Activated CD4-positive, alpha-beta T cell treated with anti-CD3 and anti-CD28 coated beads, Interleukin-2, amount 50 U/mL, for 16 hours (primary cell): ENCODE measurements at places on chromosomes 13 and 19.

DNA sequence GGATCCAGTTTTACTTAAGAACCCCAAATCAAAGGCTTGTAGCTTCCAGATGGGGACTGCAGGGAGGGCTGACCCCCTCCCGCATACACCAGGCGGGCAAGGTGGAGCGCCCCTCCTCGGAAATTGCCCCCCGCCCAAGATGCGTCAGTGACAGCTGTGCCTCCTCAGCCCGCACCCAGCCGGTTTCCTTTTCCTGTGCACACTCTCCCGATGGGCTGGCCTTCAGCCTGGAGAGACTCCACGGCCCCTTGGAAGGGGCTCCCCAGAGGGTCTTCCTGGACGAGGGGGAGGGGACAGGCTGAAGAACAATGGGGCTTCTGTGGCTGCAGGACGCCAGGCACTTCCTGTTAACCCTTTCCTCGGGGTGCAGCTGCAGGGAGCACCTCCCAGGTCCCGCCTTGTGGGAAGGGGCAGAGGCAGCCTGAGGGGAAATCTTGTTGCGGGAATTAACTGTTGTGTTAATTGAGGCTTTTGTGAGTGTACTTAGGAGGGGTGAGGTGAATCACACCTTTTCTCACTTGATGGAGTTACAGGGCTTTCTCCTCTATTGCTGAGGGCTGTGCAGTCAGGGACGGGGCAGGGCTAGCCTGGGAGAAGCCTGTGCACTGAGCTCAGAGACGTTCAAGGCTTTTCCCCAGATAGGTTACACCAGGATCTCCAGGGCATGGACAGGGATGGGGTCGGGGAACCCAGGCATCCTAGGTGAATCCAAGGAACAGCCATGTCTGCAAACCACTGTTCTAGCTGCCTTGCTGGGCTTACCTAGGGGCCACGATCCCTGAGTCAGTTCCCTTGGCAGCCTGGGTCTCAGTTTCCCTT lies 14.3 kb downstream of the IER2 start:
- peak; percentile 50 for DNase-seq

- no peak for DNase-seq
These were observed 4.7 kb downstream of the GPATCH1 start for GRCh38 chr19:33085570-33086128.

- DNase-seq, result no peak
These were observed 2.0 kb downstream of the PALM start for GRCh38 chr19:710767-711166.

DNA sequence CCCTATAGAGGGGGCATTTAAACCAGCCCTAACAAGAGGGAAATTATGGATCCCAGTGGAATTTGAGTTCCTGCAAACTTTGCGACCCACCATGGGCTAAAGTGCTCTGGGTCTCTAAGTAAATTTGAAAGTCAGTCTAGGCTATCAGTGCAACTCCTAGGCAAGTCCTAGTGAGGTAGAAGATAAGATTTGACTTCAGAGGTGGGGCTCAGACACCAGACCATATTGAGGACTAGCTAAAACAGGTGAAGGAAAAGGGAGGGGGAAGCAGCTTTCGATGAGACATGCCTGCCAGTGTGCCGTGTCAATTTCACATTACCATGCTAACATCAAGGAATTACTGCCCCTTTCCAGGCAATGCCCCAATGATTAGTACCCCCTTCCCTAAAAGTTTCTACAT lies 38.4 kb downstream of the CD320 start:
- no peak for DNase-seq

DNA sequence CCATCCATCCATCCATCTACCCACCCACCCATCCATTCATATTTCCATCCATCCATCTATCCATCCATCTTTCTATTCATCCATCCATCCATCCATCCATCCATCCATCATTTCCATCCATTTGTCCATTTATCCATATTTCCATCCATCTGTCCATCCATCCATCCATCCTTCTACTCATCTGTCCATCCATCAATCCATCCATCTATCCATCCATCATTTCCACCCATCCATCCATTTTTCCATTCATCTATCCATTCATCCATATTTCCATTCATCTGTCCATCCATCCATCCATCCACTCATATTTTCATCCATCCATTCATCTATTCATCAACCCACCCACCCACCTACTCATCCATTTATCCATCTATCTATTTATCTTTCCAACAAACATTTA lies 229.6 kb downstream of the TEX29 start:
- DNase-seq, result no peak

DNA sequence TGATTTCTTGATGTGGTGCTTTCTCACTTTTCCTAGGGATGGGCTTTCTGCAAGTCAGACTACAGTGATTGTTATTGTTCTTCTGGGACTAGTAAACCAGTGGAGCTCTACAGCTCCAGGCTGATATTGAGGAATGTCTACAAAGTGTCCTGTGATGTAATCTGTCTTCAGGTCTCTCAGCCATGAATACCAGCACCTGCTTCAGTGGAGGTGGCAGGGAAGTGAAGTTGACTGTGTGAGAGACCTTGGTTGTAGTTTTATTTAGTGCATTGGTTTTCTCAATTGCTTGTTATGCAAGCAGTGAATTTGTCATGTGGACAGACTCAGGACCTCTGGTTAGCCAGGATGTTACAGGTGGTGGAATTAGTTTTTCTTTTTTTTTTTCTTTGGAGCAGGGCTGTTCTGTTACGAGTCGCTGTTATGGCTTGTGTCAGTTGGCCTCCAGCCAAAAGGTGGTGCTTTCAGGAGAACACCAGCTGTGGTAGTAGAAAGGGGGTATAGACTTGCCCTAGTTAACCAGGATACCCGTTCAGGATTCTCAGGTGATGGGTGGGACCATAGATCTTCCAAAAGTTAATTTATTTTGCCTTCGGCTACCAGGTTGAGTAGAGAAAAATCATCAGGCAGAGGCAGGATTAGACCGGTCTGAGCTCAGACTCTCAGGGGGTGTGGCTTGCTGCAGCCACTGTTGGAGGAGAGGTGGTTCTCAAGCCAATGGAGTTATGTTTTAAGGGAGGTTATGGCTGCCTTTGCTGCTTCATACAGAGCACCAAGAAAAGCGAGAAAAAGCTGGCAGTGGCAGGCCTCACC lies 11.9 kb upstream of the ZNF675 start:
- DNase-seq, result no peak

DNA sequence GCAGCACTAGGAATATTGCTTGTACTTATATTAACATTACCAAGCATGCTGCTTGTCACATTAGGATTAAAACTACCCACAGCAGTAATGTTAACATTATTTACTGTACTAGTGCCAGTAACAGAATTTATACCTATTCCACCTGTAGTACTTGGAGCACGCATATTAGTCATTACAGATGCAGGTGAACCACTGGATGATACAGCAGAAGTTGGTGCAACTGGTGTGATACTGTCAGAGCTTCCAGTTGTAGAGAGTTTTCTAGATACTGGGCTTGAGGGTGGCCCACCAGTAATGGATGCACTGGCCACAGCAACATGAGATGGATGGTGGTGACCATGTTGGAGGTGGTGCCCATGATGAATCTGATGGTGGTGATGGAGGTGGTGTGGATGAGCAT lies 1.1 kb downstream of the TSC22D1 start:
- DNase-seq, result no peak

DNA sequence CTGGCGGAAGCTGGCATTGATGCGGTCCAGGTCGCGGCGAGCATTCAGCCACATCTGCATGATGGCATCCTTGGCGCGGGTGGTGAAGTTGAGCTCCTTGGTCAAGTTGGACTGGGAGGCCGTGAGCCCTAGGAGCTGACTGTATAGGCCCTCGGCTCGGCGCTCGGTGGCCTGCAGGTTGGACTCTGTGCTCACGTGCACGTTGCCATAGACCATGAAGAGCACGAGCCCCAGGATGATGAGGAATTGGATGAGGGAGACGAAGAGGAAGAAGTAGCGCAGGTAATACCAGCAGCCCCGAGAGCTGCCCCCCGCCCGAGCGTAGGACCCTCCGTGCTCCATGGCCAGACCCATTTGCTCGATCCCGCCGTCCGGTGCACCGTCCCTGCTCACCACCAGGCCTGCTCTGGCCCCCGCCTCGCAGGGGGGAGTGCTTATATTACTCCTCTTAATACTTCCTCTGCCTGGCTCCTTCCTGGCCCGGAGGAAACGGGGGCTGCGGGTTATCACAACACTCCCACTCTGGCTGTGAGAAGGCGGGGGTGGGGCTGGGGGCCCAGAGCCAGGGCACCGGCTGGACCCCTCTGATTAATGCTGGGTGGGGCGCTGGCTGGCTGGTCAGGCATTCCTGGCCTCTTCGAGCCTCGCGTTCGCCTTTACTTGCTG lies at the start of gene PLVAP:
Gene PLVAP (minus strand): TSS at position 408 of the 666 bp plus-strand sequence. CDS start 54 bp downstream, at position 354.
- no peak for DNase-seq
